ENCODE measurements at places on chromosomes 16 and 17.

- no peak for DNase-seq
These were observed 19.2 kb downstream of the RAI1 start for GRCh38 chr17:17700251-17700969.

DNA sequence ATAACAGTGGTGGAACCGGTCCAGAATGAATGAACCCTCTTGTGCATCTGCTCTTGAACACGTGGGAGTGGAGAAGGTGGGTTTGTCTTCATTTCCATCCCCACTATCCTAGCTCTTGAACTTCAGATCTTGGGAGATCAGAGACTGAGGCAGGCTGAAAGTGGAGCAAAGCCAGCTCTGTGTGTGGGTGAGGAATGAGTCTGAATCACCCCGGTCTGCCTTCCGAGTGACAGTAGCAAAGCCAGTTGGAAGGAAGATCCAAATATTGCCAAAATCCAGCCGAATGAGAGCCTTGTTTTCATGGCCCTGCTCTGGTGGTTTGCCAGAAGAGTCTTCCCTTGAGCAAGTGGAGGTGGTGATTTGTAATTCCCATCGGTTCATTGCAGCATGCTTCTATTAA is 29.0 kb upstream of the ASIC2 start:
- DNase-seq: no peak

GRCh38 chr16:11354733-11355574 is 9.7 kb downstream of the RMI2 start:
- DNase-seq: peak; percentile 52

DNA sequence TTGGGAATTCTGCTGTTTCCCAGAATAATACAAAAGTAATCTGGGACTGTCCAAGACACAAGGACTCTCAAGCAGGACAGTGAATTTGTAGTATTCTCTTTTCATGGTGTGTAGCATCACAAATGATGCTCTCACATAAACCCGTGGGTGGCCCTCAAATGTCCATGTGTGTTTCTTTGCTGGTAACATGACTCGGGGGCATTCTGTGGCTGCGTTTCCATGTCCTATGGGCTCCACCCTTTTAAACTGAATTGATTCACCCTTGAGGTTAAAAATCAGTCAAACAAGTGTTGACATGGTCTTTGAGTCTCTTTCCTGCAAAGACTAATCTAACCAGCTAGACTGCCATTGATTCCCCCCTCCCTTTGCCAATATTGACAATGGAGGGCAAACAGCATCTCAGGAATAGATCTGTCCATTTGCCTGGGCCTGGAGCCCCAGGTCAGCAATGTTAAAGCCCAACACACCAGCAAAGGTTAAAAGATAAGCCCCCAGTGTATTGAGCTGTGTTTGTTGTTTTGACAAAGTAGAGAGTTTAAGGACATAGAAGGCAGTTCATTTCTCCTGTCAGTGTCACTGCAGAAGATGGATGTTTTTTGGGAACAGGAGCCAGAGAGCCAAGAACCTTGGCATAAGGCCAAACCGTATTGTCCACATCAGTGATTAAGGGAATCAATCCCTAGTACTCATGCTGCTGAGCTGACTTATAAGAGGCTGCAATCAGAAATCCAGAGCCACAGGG is 117.1 kb upstream of the COX10 start:
- no peak for DNase-seq

- no peak for DNase-seq
These were observed 120.7 kb downstream of the GAS7 start for GRCh38 chr17:10077561-10078299.

Data from stimulated activated CD4-positive, alpha-beta T cell treated with anti-CD3 and anti-CD28 coated beads, Interleukin-12 subunit alpha, Interleukin-12 subunit beta, amount 100 ng/mL, for 24 hours (primary cell).